Stomach (tissue), 19 donors: ENCODE measurements at places on chromosomes 2 and 18.

DNA sequence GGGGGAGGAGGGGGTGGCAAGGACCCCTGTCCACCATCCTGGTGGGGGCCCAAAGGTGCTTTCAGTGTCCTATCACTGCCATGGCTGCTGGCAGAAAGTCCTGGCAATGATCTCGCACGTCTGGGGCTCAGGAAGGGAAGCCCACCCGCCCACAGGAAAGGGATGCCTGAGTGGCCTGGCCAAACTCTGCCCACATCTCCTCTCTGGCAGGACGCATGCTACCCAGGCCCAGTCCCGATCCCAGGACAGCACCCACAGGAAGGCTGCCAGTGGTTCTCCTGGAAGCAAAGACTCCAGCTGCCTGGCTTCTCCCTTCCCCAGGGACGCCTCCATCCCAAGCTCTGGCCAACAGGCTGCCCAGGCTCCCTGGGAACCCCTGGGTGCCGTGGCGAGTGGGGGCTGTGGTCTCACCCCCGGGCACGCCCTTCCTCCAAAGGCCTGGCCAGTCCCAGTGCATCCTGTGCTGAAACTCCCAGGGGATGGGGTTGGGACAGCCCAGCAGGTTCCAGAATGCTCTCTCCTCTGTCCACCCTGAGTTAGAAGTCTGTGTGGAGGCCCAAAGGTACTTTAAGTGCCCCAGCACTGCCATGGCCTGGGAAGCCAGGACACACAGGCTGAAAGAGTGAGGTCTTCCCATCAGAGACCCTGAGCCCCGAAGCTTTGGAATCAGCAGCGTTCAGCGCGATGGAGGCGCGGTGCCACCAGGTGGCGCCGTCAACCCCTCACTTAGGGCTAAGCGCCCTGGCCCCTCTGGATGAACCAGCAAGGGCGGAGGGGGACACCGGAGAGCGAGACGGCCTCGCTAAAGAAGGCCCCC, 29.8 kb upstream of the TAF1B start:
- peak; percentile 77 for DNase-seq

DNA sequence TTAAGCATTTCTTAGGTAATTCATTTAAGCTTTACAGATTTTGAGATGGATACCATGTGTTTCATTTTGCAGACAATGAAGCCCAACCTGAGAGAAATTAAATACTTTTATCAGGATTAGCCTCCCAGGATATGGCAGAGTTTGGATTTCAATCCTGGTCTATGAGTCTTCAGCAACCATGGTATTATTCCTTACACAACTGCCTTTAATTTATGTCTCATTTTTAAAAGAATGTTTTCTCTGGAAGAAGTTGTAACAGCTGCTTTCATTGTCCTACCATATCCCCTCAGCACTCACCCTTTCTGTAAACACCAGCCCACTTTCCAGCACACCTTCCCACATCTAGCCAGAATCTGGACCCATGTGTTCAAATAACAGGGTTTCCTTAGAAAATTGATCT, 863.7 kb upstream of the VRK2 start:
- DNase-seq, result no peak

GRCh38 chr18:59001721-59002120, 137.0 kb downstream of the ZNF532 start:
- DNase-seq, result no peak

DNA sequence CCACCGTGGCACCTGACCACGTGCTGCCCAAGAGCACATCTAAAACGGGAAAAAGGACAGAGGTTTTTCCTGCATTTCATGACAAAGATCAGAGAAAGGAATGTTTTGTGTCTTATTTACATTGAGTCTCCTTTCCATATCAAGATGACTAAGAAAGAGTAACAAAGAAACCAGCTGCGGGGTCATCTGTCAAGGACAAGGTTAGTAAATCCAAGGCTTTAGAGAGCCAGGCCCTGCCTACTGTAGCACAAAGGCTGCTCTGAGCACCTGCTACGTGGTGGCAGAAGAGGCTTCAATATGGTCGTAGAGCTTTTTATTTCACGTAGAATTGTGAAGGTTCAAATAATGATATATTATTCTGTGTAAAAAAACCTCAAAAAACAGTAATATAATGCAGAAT, 51.0 kb downstream of the PRELID3A start:
- no peak for DNase-seq

DNA sequence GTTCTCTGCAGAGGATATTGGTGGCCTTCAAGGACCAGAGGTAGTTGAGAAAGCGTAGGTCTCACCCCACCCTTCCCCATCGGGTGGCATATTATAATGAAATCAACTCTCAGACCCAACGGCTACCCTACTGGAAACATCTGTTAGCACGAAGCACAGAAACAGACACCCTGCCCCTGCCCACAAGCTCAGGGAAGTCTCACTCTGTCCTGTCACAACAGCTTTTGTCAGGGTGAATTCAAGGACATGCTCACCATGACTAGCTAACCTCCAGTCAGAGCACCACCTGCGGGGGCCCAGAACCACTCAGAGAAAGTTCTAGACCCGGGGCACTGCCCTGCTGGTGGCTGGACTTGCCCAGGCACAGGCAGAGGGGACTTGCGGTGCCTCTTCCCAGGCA, 3.5 kb upstream of the B3GNT7 start:
- no peak for DNase-seq

- no peak for DNase-seq
These were observed 138.0 kb downstream of the RHBDD1 start for GRCh38 chr2:226973816-226974215.

DNA sequence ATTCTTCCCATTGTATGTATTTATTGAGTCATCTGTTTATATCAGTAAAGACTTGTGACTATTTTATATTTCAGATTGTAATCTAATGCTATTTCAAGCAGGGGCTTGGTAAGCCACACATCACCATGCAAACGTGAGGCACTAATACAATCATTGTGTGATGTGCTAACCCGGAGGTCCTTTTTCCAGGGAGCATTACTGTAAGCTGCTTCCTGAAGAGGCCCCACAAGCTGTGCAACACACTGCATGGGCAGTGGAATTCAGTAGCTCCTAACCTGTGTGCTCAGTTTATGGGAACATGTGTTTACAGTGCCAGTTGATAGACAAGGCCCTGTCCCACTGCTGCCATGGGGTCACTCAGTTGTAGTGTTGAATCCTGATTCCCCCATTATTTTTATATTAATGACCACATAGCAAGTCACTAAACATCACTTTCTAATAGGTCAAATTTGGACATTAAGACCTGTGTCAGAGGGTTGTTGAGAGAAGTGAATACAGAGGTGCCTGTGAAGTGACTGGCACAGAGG, 162.9 kb downstream of the FHOD3 start:
- no peak for DNase-seq

- no peak for DNase-seq
These were observed 280.1 kb downstream of the NUP35 start for GRCh38 chr2:183404392-183404791.

- DNase-seq, result no peak
These were observed 3.4 kb downstream of the THADA start for GRCh38 chr2:43592443-43592842.

GRCh38 chr2:63053081-63053888, 2.7 kb downstream of the OTX1 start:
- DNase-seq, result peak; percentile 8

DNA sequence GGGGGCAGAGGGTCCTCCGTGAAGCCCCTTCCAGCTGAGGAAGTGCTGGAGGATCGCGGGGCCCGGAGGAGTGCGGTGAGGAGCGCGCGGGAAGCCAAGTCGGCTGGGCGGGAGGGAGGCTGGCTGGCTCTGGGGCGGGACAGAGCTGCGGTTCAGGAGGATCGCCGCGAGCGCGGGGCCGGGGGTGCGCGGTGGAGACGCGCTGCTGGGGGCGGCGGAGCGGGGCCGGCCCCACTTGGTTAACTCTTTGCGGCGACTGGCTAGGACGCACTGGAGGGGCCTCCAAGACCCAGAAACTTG, 464 bp downstream of the CYBRD1 start:
- DNase-seq, result peak; percentile 71
